Progenitor cell of endocrine pancreas (in vitro differentiated cells): ENCODE measurements at places on chromosomes 3 and 15.

DNA sequence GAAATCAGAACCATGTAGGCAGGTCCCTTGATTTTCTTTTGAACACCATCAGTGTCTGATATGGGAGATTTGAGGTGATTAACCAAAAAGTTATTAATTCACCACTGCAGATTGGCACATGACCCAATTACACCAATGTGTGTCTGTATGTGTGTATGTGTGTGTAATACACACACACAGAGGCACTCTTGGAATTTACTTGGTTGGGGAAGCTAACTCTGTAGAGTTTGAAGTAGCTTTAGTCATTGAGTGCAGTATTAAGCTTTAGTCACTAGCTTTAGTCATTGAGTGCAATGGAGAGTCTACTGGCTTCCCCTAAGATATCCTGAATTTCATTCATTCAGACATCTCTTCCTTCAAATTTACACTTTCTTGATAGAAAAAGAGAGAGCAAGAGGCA lies 109.4 kb upstream of the C15orf61 start:
- H3K4me3 ChIP-seq: no peak overlapping the region
- no peak overlapping the region for H3K27ac ChIP-seq
- no peaks in the 10 kb centered on the region for H3K27me3 ChIP-seq
- H3K36me3 ChIP-seq: peaks cover 4% of the 10 kb centered on the region
- no peak for DNase-seq

- H3K27ac ChIP-seq: no peak overlapping the region
- H3K27me3 ChIP-seq: peaks cover 86% of the 10 kb centered on the region
- H3K4me1 ChIP-seq: peaks cover 13% of the 10 kb centered on the region
- H3K36me3 ChIP-seq: peaks cover 14% of the 10 kb centered on the region
Observed at GRCh38 chr15:69548395-69549180, 96.0 kb downstream of the RPLP1 start.

DNA sequence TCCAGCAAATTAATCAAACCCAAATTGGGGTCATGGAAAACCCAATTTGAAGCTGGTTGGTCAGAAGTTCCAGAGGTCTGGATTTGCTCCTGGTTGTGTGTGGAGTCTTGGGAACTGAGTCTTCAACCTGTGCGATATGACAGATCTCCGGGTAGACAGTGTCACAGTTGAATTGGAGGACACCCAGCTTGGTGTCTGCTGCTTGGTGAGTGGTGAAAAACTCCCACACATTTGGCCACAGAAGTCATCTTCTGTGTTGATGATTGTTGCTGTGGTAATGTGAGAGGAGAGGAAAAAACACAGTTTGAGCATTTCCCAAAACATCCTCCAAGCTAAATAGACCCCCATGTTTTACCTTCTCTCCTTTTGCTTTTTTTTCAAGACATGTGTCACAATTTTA lies 218.1 kb downstream of the TP63 start:
- H3K36me3 ChIP-seq: no peaks in the 10 kb centered on the region
- no peak overlapping the region for H3K4me3 ChIP-seq
- peaks cover 27% of the 10 kb centered on the region for H3K27me3 ChIP-seq

- H3K4me3 ChIP-seq: no peak overlapping the region
- H3K36me3 ChIP-seq: no peaks in the 10 kb centered on the region
- no peak for DNase-seq
- no peak overlapping the region for H3K27ac ChIP-seq
- H3K27me3 ChIP-seq: peaks cover 13% of the 10 kb centered on the region
Observed at GRCh38 chr3:106029954-106030626, 161.3 kb upstream of the CBLB start.

GRCh38 chr15:85730001-85730820 lies 64.5 kb downstream of the KLHL25 start:
- DNase-seq: no peak
- peaks cover 1% of the 10 kb centered on the region for H3K4me1 ChIP-seq
- no peak overlapping the region for H3K4me3 ChIP-seq
- no peaks in the 10 kb centered on the region for H3K27me3 ChIP-seq

DNA sequence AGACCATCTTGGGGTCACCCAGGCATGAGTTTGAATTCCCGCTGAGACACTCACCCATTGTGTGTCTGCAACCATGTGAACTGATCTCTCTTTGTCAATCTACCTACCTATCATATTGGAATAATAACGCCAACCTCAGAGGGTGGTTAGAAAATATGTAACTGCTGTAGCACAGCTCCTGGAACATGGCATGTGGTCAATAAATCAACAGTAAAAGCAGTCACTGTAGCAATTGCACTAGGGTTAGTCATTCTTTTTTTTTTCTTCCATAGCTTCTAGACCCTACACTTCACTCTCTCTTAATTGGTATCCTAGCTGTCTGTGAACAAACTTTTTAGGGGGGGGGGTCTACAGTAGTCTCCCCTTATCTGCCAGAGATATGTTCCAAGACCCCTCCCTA lies 64.2 kb upstream of the SLCO2A1 start:
- H3K27me3 ChIP-seq: no peaks in the 10 kb centered on the region
- DNase-seq: no peak
- no peak overlapping the region for H3K27ac ChIP-seq
- H3K36me3 ChIP-seq: no peaks in the 10 kb centered on the region

DNA sequence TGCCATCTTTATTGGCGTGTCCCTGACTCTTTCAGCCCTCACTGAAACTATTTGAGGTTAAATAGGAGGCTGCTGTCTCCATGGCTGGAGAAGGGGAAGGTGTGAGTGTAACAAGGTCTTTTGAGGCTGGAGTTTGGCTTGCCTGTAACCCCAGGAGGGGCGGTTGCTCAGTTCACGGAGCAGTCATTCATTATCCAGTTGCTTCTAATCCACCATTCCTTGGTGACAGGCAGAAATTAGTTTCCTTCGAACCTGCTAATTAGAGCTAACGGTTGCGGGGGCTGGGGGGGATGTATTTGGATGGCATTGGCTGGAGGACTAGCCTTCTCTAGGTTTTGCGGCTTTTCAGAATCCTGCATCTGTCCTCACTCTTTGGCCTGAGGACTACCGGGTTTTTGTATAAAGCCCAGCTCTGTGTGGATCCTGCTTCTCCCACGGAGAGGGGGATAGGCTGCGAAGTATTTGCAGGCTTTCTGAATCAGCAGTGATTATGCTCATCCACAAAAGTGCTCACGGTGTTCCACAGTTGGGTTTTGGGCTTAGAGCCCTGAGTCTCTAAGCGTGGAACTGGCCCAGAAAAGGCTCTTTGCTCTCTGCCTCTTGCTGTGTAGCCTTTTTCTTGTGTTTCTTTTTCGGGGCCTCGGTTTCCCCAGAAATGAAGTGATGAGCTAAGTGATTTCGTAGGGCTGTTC lies 18.6 kb downstream of the FGD5 start:
- peaks cover 61% of the 10 kb centered on the region for H3K27me3 ChIP-seq
- no peak overlapping the region for H3K27ac ChIP-seq
- DNase-seq: no peak

- no peak overlapping the region for H3K4me3 ChIP-seq
- no peaks in the 10 kb centered on the region for H3K27me3 ChIP-seq
- H3K27ac ChIP-seq: no peak overlapping the region
- H3K4me1 ChIP-seq: no peaks in the 10 kb centered on the region
- no peak for DNase-seq
- peaks cover 5% of the 10 kb centered on the region for H3K36me3 ChIP-seq
Observed at GRCh38 chr15:41309226-41309905, 23.0 kb downstream of the OIP5 start.

GRCh38 chr3:40191850-40192448 lies 117.6 kb upstream of the EIF1B start:
- no peak overlapping the region for H3K27ac ChIP-seq
- no peak overlapping the region for H3K4me3 ChIP-seq

DNA sequence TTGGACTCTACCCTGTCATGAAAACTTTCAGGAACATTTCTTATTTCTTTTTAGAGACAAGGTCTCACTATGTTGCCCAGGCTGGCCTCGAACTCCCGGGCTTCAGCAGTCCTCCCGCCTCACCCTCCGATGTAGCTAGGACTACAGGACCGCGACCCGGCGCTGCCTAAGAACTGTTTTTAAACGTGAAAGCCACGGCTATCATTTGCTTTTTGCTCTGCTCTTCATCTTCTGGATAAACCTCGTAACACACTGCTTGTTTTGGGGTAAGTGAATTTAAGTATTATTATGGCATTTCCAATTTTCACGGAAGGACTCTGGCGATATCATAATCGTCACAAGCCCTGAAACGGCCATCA lies 14.3 kb upstream of the CCNL1 start:
- no peak for DNase-seq
- peaks cover 11% of the 10 kb centered on the region for H3K4me1 ChIP-seq
- H3K4me3 ChIP-seq: peak overlapping the region; percentile 88
- H3K27ac ChIP-seq: peak overlapping the region; percentile 95

GRCh38 chr3:10534066-10534465 lies 28.7 kb upstream of the ATP2B2 start:
- H3K4me1 ChIP-seq: no peaks in the 10 kb centered on the region
- no peaks in the 10 kb centered on the region for H3K36me3 ChIP-seq
- peaks cover 24% of the 10 kb centered on the region for H3K27me3 ChIP-seq
- H3K27ac ChIP-seq: no peak overlapping the region
- no peak for DNase-seq
- H3K4me3 ChIP-seq: no peak overlapping the region

- no peaks in the 10 kb centered on the region for H3K36me3 ChIP-seq
- H3K4me3 ChIP-seq: no peak overlapping the region
- DNase-seq: no peak
- no peak overlapping the region for H3K27ac ChIP-seq
- no peaks in the 10 kb centered on the region for H3K27me3 ChIP-seq
Observed at GRCh38 chr3:63963496-63963895, 51.3 kb upstream of the SCAANT1 start.

GRCh38 chr15:98518823-98519561 lies 129.3 kb upstream of the IGF1R start:
- H3K4me3 ChIP-seq: no peak overlapping the region
- H3K27me3 ChIP-seq: peaks cover 23% of the 10 kb centered on the region
- peaks cover 6% of the 10 kb centered on the region for H3K4me1 ChIP-seq
- H3K36me3 ChIP-seq: no peaks in the 10 kb centered on the region

DNA sequence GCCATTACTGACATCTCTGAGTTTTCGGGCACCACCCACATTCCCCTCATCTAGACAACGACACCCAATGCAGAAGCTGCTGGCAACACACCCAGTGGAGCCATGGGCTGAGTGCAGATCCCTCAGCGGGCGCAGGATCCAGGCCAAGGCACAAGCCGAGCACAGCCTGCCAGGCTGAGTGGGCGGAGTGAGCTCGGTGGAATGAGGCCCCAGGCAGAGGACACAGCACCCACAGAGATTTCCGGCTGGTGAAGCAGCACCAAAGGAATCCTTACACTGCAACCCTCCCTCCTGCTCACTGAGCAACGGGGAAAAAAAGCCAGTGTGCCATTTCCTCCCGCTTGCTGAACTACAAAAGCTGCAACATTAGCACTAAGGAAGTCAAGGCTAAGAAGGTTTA lies 34.3 kb downstream of the ZMAT3 start:
- no peaks in the 10 kb centered on the region for H3K27me3 ChIP-seq
- H3K27ac ChIP-seq: no peak overlapping the region
- H3K36me3 ChIP-seq: peaks cover 16% of the 10 kb centered on the region
- H3K4me3 ChIP-seq: no peak overlapping the region
- peaks cover 5% of the 10 kb centered on the region for H3K4me1 ChIP-seq
